Endothelial cell of umbilical vein (primary cell): ENCODE measurements at places on chromosomes 5 and 9. TPM values are rescaled to one million over a fixed set of nuclear protein-coding genes. Genes with fewer than 3 reads are reported as not detected.

DNA sequence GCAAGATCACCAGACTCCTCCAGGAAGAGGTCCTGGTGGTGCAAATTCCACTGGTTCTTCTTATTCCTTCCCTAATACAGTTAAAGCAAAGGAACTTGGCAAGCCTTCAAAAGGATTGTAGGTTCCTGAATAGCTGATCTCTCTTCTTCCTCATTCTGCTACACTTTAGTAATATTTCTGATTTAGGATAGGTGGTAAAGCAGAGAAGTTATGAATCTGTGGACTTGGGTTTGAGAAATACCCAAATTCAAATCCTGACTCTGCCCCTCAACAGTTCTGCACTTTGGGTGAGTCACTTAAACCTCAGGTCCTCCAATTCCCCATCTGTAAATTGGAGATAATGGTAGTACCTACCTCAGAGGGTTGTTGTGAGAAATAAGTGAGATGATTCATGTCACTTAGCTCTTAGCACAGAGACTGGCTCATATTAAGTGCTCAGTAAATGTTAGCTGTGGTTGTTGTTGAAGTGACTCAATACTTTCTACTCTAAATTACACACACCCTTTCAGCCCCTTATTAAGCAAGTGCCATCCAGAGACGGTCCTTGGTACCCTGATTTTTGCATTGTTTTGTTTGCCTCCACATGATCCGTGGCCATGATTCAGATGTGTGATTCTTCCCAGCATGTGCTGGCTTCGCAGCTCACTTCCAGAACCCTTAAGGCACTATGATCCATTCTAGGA lies 5.2 kb downstream of the SH3RF2 start:
- DNase-seq, result no peak

- DNase-seq, result no peak
Observed at GRCh38 chr9:4980086-4980727, 4.9 kb upstream of the JAK2 start.

DNA sequence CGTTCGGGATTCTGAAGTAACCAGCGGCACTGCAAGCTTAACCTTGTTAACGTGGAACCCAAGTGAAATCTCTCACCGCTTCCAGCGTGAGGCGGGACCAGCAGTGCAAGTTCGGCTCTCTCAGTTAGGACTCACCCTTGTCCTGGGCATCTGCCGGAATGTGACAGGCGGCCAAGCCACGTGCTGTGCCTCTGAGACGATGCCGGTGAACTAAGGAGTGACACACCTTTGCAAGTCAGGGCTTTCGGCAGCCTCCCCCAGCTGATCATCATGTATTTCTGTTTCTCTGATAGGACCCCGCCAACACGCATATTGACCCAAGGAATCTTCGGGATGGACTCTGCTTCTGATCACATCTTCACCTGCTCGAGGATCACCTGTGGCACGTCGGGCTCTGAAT lies 415.0 kb upstream of the IRX1 start:
- DNase-seq, result no peak

DNA sequence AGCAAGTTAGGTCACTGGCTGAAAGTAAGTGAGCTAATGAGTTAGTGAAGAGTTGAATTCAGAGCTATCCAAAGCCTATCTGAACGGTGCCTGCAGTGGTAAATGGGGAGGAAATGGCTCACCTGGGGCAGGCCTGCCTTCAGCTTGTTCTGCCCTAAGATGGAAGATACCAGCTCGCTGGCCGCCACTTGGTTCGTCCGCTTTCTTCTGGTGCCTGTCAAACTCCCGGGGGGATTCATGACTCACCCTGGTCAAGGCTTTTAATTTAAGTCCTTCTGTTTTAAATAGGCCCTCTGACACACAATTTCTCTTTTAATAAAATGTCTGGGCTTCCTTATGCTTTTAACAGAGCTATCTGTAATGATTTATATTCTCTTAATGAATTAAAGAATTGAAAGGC lies 78.8 kb downstream of the CFAP90 start:
- no peak for DNase-seq

DNA sequence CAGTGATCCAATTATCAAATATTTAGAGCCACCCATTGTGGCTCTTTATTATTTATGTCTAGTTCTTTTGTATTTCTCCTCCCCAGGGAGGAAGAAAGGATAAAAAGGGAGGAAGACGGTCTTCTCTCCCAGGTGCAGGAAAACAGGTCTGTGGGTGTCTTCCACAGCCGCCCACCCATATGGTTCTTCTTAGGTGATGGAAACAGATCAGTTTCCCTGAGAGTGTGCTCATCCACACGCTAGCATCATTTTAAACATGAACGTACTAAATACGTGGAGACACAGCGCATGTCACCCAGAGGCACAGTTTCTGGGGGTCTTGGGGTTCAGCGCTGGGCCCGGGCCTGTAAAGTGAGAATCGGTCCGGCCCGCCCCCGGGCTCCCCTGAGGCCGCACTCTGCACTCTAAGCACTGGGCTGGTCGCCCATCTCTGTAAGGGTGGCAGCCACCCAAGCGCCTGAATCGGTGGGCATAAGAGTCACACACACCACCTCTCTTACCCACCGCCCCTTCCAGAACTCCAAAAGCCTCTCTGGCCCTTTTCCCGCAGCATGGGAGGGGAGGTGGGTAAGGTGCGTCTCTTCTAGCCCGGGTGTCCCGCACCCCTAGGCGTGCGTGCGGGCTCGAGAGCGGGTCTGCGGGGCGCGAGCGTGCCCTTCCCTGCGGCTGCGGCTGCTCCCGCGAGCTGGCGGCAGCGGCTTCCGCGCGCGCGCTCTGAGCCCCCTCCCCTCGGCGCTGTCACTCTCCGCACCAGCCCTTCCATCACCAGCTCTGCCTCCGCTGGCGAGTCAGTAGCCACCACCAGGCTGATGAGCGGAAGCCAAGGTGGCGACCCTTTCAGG lies 1.3 kb downstream of the PTCH1 start:
- DNase-seq, result peak; percentile 17

DNA sequence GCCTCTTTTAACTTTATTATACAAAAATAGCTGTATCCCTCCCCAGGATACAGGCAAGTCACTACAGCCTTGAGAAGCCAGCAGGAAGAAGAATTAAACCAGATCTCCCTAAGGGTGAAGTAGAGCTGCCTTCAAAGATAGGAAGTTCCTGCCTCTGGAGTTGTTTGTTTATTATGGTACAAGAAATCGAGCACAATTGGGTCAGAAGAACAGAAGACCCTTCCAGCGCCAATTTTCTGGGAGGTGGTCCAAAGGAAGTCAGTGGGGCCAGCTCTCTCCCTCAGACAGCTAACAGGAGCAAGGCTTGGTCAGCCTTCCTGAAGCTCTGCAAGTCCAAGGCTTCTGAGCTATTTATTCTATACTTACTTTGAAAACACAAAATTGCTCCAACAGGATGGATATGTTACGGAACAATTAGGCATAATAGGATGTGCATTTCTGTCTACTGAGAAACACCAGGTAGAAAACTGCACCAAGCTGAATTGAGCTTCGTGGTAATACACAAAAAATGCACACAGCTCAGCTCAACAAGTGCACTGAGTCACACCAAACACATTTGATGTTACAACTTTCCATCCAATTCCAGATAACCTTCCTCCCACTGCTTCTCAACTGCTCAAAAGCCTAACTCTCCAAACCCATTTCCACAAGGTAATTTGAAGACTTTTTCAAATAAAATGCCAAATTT lies 16.0 kb downstream of the SERINC5 start:
- DNase-seq, result peak; percentile 48

GRCh38 chr5:79795764-79796398 lies 106.2 kb downstream of the CMYA5 start:
- DNase-seq, result no peak

DNA sequence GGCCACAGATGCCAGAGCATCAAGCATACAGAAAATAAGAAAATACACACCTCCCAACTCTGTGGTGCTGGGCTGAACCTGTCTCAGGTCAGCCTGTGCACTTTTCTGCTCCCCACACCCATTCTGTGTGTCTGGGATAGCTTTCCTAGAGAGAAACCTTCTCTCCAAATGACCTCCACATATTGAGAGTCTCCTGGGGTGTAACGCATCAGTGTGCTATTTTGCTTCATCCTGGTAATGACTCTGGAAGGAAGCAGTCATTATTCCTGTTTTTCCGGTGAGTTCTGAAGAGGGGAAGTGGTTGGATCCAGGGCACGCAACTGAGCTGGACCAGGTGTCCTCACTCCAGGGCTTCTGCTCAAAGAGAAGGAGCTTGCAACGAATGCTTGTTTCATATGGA lies 73.2 kb upstream of the SH3PXD2B start:
- DNase-seq, result no peak

DNA sequence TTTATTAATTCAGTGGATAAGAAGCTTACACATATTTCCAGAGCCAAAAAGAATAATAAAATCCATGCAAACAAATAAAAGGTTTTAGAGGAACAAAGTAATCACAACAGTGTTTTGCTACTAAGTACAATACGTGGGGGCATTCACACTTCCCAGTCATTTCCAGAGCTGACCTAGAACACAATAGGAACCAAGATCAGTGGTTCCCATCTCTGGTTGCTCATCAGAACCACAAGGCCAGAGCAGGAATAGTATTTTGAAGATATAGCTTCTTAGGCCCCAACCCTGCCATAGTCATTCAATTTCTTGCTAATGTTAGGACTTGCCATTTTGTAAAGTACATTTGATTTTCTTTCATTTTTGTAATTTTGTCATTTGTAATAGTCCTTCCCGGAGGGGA lies 215.4 kb downstream of the NR3C1 start:
- no peak for DNase-seq

GRCh38 chr9:15157381-15157780 lies 149.6 kb downstream of the TTC39B start:
- no peak for DNase-seq

- DNase-seq, result no peak
Observed at GRCh38 chr5:179912951-179913350, 5.3 kb upstream of the TBC1D9B start.

DNA sequence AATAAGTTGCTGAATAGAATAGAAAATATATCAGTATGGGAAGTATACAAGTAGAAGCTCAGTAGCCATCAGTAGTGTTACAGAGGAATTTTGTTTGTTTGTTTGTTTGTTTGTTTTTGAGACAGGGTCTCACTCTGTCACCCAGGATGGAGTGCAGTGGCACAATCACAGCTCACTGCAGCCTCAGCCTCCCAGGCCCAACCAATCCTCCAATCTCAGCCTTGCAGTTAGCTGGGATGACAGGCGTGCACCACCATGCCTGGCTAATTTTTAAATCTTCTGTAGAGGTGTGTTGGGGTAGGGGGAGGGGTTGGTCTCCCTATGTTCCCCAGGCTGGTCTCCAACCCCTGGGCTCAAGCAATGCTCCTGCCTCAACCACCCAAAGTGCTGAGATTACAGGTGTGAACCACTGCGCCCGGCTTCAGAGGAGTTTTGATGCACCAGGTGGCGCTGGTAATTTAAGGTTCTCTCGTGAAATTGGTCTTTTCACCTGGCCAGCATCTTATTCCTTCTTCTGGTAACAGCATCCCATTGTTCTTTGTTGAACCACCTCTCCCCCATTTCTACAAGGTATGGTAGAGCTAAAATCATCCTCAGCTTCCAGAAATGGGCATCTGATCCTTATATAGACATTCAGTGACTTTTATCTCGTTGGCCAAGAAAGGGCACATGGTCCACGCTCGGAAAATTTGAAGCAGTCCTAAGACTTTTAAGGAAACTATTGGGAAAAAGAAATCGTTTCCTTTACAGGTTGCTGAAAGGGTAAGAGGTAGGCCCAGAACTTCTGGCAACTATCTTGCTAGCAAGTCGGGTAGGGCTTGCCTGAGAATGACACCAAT lies 157.1 kb downstream of the ARRDC3 start:
- no peak for DNase-seq

DNA sequence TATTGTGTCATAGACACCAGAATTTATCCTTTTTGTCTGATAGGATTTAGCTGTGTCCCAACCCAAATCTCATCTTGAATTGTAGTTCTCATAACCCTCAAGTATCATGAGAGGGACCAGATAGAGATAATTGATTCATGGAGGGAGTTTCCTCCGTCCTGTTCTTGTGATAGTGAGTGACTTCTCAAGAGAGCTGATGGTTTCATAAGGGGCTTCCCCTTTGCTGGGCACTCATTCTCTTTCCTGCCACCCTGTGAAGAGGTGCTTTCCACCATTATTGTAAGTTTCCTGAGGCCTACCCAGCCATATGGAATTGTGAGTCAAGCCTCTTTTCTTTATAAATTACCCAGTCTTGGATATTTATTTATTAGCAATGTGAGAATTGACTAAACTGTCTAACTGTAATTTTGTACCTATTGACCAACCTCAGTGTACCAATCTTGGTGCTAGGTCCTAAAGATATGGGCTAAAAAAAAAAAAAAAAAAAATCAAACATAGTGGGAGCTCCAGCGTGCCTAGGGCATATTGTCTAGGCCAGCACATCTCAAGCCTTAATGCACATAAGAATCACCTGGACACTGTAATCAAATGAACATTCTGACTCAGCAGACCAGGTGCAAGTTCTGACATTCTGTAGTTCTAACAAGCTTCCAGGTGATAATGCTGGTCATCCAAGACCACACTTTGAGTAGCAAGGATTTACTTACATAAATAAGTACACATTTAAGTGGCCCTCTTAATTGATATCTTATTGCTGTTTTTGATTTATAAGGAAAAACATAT lies 30.5 kb downstream of the ST8SIA4 start:
- no peak for DNase-seq

- no peak for DNase-seq
Observed at GRCh38 chr5:180160789-180161188, 48.2 kb downstream of the RASGEF1C start.

DNA sequence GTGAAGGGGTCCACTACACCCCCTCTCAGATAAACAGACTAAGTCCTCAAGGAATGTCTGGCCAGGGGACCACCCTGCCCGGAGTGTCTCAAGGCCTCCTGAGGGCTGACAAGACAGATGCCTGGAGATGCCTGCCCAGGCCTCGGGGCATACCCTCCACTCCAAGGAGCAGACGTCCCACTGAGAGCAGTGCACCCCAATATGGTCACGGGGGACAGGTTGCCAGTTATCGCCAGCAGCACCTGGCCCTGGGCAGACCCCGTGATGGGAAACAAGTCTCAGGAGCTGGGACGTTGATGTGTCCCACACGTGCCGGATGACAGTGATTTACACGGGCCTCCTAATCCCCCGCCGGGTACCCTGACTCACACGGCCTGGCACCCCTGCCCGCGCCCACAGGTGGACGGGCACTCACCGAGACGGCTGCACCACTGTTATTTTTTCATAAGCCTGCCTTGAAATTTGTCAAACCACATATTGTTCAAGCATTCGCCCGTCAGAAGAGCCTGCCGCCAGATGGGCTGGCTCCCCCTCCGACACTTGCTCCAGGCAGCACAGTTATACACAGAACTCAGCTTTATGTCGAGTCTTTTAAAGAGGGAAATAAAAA lies 43.9 kb downstream of the BARX1 start:
- no peak for DNase-seq

GRCh38 chr5:40390281-40391149 lies 289.2 kb upstream of the PTGER4 start:
- DNase-seq, result no peak

Gene CCDC192
- not detected in 2 replicates for total RNA-seq

Gene ACOT12
- not detected in 2 replicates for total RNA-seq

Gene PRXL2C
- 14.5 and 14.7 TPM in 2 replicates for total RNA-seq

Gene ADAMTS13
- total RNA-seq, result 1.4 and 2.5 TPM in 2 replicates

Gene KIF4B
- total RNA-seq, result 0.14 and 0.44 TPM in 2 replicates

Gene NMUR2
- total RNA-seq, result not detected in 2 replicates
